NCI-H226 (cell line): ENCODE measurements at places on chromosomes 12 and 14.

- DNase-seq = no peak
Observed at GRCh38 chr14:95221531-95221930, 64.2 kb upstream of the DICER1 start.

GRCh38 chr12:132608231-132609171, 1.9 kb downstream of the LRCOL1 start:
- DNase-seq = no peak

DNA sequence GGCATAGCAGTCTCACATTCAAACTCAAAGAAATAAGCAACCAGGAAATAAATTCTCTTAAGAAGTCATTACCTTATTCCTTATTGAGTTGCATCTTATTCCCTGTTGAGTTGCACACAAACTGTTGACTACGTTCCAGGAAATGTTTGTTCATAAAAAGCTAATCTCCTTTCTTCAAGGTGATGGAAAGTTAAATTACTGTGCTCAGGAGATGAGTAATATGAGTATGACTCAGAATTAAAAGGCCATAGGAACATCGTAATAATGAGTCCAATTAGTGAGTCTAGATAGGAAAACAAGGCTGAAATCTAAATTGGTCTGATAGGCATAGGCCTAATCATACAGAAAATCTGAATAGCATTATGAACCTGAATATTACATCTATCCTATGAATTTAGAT, 203.1 kb downstream of the SLC2A13 start:
- DNase-seq = no peak

GRCh38 chr12:94972795-94973194, 30.7 kb downstream of the NDUFA12 start:
- no peak for DNase-seq

DNA sequence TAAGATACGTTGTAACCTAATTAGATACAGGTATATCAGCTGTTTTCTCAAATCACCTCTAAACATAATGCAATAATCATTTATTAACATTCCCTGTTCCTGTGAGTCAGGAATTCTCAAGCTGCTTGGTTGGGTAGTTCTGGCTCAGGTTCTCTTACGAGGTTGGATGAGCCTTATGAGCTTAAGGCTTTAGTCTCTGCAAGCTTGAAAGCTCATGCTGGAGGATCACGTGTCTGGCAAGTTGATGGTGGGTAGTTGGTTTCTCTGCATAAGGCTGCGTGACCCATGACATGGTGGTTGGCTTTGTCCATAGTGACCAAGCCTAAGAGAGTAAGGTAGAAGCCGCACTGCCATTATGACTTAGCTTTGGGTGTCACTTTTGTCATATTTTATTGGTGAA, 62.0 kb downstream of the PLEKHA5 start:
- no peak for DNase-seq

DNA sequence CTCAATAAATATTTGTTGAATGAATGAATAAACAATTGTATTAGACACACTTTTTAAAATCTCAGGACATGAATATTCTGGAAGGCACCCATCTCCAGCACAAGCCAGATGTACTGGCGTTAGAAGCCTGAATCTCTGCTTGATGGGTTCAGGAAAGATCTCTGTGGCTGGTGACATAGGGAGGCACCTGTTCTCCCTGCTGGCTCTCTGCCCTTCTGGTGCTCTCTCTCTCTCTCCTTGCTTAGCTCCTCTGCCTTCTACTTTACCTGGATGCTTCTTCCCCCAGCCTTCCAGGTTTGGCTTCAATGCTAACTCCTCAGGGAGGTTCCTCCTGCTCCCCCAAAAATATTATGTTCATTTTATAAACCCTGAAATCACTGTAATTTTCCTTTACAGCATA, 1.5 kb downstream of the CYP46A1 start:
- no peak for DNase-seq

- DNase-seq = no peak
Observed at GRCh38 chr14:102929241-102930137, 7.0 kb downstream of the AMN start.

GRCh38 chr14:57080691-57081090, 188.0 kb downstream of the EXOC5 start:
- no peak for DNase-seq

- DNase-seq = peak; percentile 24
Observed at GRCh38 chr14:64387232-64387781, 846 bp upstream of the MTHFD1 start.

DNA sequence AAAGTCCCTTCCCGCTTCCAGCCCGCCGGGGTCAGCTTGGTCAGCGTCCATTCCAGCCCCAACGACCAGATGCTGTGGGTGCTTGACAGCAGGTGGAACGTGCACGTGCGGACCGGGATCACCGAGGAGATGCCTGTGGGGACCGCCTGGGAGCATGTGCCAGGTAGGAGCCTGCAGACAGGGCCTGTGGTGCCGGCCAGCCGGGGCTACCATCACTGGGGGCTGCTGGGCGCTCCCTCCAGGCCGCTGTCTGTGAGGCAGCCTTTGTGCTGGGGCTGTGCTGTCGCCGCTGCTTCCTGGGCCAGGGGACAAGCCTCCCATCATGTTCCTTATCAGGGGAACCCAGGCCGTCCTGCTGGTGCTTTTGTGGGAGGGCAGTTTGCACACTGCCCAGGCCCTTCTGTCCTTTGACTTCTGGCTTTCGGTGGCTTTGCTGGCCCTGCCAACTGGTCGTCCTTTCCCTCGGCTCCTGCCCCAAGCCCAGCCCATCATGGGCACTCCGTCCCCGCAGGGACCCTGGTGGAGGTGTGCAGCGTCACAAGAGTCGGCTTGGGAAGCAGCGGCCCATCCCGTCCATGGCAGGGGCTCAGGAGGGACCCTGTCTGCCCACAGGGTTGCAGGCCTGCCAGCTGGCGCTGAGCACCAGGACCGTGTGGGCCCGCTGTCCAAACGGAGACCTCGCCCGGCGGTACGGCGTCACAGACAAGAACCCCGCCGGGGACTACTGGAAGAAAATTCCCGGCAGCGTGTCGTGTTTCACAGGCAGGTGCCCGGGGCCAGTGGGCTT, 12.4 kb downstream of the ANKRD9 start:
- DNase-seq = no peak

GRCh38 chr12:61758661-61759060, 501.5 kb upstream of the USP15 start:
- DNase-seq = no peak

DNA sequence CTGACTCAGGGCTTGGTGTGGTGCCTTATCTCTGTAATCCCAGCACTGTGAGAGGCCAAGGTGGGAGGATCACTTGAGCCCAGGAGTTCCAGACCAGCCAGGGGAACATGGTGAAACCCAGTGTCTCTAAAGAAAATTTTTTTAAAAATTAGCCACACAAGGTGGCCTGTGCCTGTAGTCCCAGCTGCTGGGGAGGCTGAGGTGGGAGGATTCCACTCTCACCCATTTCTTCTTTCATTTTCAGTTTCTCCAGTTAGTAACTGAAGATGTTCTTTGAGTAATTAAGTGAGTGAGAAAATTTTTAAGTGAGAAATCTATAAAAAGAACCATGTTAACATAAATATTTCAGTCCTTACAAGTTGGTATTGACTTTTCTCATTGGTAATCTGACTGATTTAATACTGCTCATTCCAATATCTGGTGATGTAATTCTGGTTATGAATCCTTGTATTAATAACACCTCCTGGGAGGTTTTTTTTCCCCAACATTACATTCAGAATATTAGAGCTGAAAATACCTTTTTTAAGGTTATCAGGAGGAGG, 6.1 kb downstream of the METTL3 start:
- DNase-seq = no peak
